ENCODE measurements at places on chromosomes 2 and 18.

DNA sequence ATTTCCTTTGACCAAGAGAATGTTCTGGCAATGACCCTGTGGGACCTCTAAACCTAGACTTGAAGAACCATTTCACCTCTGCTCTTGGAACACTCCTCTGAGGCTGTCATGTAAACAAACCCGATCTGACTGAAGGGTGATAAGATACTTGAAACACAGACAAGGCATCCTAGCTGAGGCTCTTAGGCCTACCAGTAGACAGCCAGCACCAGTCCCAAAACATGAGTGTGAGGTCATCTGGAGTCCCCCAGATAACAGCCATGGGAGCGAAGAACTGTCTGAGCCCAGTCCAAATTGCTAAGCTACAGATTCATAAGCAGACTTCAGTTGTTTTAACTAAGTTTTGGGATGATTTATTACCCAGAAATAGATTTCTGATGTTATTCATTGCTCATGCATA, 39.5 kb upstream of the LHCGR start:
- DNase-seq: no peak

- DNase-seq: no peak
Observed at GRCh38 chr2:150127346-150127990, 360.0 kb downstream of the RND3 start.

DNA sequence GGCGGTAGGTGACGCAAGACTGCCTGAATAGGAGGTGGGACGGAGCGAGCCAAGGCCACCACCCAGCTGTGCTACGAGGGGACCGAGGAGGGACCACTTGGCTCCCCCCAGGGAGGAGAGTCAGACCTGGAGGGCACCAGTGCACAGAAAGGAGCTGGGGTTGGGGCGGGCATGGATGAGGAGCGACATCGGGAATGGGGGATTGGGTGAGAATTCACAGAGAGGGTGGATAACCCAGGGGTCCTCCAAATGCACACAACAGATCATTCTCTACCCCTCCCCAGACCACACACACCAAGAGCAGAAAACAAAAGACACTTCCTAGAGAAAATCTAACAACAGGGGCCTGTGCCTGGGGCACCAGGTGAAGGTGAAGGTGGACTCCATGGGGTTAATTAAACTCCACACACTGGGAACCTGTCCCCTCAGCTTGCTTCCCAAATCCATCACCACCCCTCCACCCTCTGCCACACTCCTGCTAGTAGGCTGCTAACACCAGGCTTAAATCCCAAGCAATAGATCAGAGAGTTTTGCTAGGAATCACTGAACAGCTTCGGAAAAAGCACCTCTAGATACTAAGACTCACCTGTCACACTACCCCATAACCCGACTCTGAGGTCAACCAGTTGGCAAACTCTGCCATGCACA, 274.6 kb downstream of the EIPR1 start:
- DNase-seq: no peak

DNA sequence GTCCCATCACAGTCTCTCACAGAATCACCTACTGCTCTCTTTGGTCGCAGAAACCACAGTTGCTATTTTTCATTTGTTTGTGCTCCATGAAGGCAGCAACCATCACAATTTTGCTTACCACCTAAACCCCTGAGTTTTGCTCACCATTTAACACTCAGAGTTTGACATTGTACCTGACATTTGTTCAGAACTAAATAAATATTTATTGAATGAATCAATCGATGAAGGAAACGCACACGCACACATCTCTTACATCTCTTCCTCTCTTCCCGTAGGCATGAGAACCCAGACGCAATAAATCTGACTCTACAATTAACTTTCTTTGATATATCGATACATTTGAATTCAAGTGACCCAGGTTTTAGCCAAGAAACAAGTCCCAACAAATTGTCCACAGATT, 105.5 kb upstream of the RNF152 start:
- DNase-seq: no peak

DNA sequence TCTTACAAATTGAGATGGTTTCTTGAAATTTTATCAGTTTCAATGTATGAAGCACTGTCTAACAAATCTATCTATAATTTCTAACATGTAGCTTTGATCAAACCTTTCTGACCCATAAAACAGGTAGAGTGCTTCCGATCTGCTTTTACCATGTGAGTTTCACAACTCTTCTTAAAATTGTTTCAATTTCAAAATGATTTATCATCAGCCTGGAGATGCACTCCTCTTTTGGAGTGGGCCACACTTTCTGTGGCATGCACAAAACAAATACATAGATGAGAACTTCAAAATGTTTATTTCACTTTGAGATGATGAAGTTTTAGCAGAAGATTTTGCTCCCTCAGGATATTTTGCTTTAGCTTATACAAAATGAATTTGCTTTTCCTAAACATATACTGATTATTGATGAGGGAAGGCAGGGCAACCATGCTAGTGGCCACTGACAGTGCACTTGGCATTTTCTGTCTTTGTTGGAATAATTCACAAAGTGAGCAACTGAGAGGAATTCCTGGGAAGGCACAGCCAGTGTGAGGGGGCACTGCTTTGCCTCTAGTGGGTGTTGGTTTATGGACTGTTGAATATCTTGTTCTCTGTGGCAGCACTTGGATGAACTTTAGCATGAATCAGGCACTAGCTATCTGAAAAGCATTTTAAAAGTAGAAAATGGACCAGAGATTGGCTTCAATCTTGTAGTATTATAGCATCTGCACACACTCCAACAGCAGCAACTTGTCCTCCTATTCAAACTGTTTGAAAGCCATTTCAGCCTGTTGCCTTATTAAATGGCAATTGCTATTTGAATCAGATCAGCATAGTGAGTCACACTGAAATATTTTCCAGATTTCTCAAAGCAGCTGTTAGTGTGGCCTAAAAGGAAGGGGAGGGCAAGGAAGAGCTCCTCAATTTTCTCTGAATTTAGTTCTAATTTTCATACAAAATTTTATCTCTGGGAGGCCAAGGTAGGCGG, 193.2 kb downstream of the CCDC85A start:
- DNase-seq: no peak

- no peak for DNase-seq
Observed at GRCh38 chr18:8107426-8107825, 501.8 kb upstream of the RAB12 start.

DNA sequence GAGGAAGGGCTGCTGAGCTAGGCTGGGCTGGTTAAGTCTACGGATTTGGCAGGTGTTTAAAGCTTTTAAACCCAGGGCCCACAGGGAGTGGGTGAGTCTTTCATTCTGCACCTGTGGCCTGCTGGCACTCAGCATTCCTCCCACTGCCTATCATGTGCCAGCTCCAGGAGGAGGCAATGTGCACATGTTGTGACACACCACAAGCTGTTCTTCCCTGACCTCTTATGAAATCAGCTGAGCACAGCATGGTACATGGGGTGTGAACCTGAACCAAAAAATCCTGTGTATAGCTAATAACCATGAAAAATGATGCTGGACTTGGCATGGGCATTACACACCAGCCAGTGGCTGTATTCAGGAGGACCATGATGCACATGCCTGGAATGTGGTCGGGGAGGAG, 297.9 kb upstream of the MMADHC start:
- no peak for DNase-seq

DNA sequence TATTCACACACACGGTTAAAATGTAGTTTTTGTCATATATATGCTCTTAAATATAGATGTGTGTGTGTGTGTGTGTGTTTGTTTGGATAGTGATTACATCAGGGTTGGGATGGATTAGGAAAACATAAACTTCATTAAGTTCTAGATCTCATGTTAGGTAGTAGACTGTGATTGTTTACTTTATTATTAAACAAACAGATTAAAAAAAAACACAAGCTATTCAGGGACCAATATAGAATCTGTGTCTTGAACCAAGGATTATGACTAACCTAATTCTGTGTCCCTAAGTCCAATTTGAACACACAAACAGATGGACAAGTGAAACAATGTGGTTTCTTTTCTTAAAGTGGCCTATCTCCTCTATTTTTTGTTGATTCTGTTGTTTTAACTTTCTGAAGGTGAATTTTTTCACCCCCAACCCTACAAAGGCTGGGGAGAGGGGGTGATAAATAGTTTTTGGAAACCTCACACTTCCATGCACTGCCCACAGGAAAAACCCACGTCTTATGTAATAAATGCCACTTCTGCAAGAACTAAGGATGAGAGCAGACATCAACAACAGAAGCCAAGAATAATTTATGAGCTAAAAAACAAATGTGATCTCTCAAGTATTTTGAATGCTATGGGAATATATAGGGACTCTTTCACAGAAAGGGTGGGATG, 40.7 kb downstream of the IL1R2 start:
- DNase-seq: no peak

- no peak for DNase-seq
Observed at GRCh38 chr18:63994783-63995399, 25.0 kb downstream of the SERPINB8 start.

GRCh38 chr2:181952404-181953226, 33.0 kb upstream of the PPP1R1C start:
- no peak for DNase-seq

DNA sequence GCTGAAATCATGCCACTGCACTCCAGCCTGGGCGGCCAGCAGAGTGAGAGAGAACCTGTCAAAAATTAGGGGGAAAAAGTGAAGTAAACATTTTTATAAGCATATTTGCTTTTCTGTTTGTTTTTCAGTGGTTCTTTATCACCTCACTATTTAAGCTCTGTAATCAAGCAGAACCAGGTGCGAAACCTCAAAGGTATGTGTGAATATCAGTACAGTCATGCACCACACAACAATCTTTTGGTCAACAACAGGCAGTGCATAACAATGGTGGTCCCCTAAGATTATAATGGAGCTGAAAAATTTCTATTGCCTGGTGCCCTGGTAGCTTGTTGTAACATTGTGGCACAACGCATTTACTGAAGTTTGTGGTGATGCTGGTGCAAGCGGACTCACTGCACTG, 167.4 kb upstream of the STON1 start:
- no peak for DNase-seq

- no peak for DNase-seq
Observed at GRCh38 chr2:135424849-135425248, 106.2 kb downstream of the ZRANB3 start.

- no peak for DNase-seq
Observed at GRCh38 chr18:7576685-7577084, 9.6 kb downstream of the PTPRM start.

DNA sequence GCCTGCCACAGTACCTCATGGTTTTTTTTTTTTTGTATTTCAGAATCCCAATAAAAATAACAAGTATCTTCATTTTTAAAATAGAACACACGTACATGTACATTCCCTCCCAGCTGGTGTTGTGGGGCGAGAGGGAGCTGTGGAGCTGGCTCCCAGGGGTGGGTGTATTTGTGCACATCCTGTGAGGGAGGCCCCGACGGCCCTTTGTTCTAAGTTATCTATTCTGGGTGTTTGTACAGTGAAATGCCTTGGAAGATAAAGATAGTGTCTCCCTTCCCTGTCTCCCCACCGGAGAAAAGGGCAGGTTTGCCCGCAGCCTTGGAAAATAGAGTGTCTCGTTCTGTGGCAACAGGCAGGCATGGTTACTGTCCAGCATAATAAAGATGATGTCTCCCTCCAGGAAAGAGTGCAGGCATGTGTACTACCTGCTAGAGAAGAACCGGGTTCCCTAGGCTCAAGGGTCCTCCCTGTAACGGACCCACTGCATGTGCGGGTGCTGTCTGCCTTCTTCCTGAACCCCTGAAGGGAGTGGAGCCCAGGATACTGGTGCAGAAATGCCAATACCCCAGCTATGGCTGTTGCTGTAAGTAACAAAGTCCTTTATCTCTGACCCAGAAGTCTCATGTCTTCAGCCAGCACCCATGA, 12.1 kb upstream of the ALLC start:
- DNase-seq: no peak

- DNase-seq: no peak
Observed at GRCh38 chr2:185785851-185786473, 47.4 kb downstream of the FSIP2 start.

DNA sequence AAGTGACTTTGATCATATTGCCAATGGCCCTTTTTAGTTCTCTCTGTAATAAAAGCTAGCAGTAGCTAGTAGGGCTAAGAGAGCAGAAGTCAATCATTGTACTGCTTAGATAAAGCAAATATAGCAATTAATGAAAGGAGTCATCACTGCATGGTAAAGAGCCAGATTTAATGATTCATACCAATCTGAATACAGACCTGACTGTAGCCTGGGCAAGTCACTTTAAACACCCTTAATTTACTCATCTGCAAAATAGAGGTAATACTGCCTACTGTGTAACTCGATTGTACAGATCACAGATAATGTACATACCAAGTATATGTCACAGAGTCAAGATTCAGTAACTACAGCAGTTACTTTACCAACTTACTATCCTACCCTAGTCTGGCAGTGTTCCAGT, 63.6 kb downstream of the ASXL2 start:
- no peak for DNase-seq

DNA sequence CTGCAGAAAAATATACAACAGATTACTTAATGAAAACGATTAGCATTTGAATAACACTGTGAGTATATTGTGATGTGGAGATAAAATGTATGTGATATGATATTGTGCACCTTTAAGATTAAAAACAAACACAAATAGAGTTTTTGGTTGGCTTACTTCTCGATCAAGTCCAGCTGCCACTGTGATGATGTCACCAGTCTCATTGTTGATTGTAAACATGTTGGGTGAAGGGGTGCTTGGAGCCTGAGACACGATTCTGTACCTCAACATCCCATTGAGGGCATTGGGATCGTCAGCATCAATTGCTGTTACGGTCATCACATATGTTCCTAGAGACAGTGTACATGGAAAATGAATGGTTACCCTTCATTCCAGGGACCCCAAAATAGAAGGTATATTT, 174.1 kb downstream of the CDH2 start:
- DNase-seq: no peak

DNA sequence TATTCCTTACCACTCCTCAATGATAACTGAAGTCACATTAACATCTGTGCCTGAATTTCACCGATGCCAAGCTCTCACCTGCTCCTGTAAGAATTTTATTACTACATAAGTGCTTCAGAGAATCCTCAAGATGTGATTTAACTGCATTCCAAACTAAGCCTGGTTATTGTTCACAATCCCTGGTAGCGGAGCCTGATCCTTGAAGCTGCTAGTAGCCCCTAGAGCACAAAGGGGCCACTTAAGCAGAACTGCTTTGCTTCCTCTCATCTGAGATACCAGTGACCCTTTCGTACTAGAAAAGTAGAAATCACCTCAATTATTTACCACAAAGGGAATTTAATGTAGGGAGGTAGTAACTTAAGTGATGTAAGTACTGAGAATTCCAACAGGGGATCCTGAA, 529.6 kb downstream of the CPS1 start:
- DNase-seq: no peak

DNA sequence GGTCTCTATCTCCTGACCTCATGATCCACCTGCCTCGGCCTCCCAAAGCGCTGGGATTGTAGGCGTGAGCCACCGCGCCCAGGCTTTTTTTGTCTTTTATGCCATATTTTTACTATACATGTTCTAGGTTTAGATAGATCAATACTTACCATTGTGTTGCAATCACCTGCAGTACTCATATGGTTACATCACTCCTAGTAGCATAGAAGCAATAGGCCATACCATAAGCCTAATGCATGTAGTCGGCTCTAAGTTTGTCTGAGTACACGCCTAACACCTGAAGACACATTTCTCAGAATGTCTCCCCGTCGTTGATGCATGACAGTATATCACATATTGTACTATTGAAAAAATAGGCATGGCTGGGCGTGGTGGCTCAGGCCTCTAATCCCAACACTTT, 27.1 kb upstream of the TGIF1 start:
- DNase-seq: no peak

Measured in cerebellar nuclear complex (tissue), 1 donor.